ENCODE measurements at places on chromosomes 16 and 17.

GRCh38 chr16:85908444-85908843, 9.5 kb downstream of the IRF8 start:
- no peak for DNase-seq

- DNase-seq: no peak
These were observed 55.3 kb downstream of the CLUH start for GRCh38 chr17:2656283-2656682.

GRCh38 chr16:83002351-83003334, 375.9 kb downstream of the CDH13 start:
- DNase-seq: no peak

- DNase-seq: no peak
These were observed 571 bp upstream of the NME1 start for GRCh38 chr17:51152766-51153209.

GRCh38 chr17:69418535-69418934, 4.0 kb downstream of the MAP2K6 start:
- DNase-seq: no peak

GRCh38 chr16:47734081-47734857, 273.1 kb downstream of the PHKB start:
- no peak for DNase-seq

DNA sequence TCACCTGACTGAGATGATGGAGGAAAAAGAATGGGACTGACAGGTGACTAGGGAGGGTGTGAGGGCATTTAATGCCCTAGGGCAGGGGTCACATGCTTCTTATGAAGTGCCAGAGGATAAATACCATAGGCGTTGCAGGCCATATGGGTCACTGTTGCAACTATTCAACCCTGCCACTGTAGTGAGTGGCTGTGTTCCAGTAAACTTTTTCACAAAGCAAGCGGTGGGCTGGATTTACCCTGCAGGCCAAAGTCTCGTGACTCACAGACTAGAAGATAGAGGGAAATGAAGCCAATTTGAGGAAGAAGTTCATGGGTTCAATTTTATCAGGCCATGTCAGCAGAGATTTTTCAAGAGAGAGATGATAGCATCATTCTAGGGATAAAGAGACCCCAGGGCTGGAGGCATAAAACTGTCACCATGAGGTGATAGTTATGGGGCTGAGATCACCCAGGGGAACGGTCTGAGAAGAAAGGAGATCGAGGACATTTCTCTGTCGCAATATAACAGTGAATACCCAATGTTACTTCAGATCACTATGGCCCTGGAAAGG, 8.6 kb downstream of the ARHGAP17 start:
- DNase-seq: no peak

DNA sequence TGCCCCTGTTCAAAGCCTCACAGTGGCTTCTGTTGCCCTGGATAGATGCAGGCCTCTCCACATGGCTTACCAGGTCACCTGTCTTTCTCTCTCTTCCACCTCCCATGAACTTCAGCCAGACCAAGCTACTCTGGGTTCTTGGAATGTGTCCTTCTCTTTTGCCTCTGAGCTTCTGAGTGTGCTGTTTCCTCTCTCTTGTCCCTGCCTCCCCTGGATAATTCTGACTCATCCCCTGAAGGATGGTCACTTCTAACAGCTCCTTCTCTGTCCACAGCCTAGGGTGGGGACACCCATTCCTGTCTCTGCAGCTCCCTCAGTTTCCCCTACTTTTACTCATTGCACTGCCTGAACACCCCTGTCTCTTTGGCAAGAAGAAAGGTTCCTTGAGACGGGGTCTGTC, 2.9 kb downstream of the GUCY2D start:
- no peak for DNase-seq

DNA sequence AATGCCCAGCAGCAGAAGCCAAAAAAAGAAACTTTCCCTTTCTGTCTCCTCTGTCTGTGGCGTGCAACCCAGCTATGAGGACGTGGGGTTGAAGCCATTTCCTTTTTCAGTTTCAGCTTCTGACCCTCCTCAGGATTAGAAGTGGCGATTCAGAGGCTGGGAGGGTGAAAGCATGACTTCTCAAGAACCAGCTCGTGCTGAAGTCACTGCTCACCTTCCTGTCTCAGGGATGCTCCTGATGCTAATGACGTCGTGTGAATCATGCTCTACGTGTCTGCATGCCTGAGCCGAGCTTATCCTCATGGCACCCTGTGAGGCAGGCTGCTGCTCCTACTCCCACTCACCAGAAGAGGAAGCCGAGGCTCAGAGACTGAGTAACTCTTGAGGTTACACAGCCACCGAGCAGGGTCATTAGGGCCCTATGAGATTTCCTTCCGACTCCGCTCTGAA, 5.7 kb upstream of the LPO start:
- DNase-seq: no peak

DNA sequence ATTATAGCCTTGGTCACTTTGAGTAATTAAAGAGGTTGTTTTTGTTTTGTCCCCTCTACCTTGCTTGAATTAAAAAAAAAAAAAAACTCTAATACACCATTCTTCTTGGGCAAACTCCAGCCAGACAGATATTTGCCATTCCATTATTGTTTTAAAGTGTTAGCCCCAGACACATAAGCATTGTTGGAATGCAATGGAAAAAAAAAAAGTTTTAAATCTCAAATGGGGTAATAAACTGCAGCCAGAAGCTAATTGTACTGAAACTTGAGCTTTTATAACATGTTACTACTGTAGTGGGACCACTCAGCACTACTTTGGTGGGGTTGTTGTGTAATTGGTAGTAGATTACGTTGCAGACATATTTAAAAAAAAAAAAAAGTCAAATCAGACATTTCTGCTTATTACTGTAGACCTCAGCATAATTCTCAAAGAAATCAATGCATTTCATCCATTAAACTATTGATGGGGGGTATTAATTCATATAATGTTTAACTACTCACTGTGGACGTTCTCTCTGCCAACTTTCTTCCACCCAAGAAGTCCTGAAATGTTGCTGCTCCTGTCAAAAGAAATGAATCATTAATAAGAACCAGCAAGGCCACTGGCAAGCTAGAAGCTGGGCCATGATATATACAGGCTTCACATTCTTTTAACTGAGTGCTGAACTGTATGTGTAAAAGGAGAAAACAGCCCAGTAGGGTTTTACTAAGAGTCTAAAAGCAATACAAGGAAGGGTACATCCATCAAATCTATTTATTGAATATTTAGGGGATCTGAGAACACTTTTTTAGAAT, 626.6 kb upstream of the SOX9 start:
- DNase-seq: peak; percentile 80

DNA sequence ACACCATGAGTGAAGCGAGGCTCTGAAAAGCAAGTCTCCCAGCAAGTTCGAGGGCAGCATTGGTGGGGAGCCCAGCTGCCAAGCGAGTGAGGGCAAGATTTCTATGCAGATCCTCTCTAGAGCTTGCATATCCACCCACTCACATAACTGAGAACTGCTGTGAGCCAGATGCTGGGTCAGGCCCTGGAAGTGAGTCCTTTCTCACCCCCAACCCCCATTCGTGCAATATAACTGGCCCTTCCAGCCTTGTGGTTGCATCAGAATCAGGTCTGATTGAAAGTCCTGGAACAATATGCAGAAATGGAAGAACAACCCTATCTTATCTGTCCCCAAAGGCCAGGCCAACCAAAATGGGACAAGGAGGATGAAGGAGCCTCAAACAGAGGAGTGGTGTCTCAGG, 146.6 kb downstream of the IRX5 start:
- DNase-seq: no peak

DNA sequence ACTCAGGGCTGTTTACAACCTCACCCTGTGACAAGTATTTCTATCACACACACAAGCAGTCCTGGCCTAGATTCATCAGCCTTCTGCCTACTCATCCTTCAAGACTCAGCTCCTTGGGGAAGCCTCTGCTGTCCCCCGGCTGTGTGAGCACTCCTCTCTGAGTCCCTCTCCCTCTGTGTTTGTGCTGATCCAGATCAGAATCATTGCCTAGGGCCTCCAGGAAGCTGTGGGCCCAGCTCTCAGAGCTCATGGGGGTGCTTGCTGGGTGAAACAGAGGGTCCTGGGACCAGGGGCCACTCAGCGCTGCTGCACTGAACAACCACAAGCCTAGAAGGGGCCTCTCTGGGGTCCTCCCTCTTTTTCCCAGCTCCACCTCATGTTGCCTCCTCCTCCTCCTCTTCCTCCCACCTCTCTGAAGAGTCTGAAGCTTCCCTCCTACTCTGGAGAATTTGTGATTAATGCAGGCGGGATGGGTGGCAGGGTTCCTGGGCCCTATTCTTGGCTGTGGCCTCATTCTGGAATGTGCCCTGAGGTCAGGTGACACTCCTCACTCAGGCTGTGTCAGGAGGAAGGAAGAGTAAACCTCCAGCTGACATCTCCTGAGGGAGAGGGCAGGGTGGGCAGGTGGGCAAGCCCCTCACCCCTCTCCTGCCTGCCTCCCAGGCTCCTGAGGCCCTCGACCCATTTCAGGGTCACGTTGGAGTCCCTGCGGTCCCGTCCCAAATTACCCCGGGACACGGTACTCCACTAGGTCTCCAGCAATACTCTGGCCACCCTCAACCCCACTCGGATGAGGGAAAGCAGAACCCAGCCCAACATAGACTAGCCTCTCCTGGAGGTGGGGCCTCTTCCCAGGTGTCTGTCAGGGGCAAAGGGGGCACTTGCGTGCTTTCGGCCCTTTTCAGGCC, 10.1 kb downstream of the WFIKKN2 start:
- no peak for DNase-seq

DNA sequence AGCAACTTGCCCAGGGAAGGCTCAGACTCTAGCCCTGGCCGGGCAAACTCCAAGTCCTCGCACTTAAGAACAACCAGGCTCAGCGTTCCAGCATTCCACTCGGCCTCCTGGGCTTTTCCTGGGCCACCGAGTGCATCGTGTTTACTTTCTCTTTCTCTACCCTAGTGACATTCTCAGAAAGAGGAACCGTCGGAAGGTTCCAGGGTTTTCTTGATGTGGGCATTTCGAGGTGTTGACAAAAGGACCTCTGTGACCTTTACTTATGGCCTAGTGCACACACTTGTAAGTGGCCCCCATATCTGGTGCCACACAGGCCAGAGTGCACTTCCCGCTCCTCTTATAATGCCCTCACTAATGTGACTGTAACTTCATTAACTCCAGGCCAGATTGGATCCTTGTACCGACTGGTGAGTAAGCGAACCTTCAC, 3.1 kb upstream of the BANP start:
- no peak for DNase-seq

DNA sequence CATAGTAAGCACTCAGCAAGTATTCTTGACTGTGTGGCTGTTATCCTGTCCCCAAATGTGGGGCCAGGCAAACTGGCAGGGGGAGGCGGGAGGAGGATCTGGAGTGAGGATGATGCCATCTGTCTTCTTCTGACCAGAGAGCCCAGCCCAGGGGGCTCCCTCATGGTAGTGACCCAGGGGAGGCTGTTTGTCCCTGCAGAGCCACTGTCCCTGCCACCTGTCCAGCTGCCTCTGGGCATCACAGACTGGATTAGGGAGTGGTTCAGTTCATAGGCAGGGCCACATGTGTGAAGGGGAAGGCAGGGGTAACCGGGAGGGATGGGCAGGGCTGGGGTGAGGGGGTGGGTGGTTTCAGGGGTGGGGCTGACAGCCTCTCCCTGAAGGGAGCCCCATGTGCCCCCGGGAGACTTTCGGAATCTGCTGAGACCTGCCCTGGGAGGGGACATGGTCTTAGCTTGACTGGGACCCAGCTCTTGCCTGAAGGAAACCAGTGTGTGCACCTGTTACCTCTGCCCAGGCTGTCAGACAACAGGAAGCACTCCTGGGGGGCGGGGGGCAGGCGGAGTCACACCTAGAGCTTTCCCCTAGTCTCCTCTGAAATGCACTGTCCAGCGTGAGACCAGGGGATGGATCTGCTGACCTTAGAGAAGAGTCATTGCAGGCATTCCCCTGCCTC, 15.2 kb downstream of the ARHGAP23 start:
- no peak for DNase-seq

- no peak for DNase-seq
These were observed 26.6 kb downstream of the MRC2 start for GRCh38 chr17:62653826-62654761.

- DNase-seq: no peak
These were observed 120.7 kb downstream of the GAS7 start for GRCh38 chr17:10077561-10078299.

DNA sequence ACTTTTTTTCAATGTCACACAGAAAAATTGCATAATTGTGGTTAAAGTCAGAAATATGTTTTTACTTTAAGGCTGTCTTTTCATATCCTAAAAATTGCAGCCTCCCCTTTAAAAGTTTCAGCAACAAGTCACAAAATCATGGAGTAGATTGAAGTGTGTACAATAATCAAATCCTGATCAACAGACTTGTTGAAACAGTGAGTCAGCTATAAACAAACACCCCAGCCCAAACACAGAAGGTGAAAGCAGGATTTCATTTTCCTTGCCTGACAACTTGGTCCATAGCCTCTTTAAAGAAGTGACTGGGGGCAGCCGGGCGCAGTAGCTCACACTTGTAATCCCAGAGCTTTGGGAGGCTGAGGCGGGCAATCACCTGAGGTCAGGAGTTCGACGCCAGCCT, 59.9 kb downstream of the WNT3 start:
- no peak for DNase-seq

GRCh38 chr16:86578611-86579267, 390 bp downstream of the FOXL1 start:
- DNase-seq: no peak

DNA sequence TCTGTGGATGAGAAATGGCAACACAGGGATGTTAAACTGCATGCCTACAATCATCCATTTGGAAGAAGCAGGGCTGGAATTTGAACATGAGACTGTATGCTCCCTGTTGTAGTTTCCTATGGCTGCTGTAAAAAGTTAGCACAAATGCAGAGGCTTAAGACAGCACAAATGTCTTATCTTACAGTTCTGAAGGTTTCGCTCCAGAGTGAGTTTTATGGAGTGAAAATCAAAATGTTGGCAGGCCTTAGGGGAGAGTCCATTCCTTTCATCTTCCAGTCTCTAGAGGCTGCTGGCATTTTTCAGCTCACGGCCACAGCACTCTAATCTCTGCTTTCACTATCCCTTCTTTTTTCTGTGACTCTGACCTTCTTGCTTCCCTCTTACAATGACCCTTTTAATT, 660.1 kb downstream of the WWOX start:
- DNase-seq: no peak

- no peak for DNase-seq
These were observed 25.6 kb downstream of the WIPI1 start for GRCh38 chr17:68431661-68432071.

DNA sequence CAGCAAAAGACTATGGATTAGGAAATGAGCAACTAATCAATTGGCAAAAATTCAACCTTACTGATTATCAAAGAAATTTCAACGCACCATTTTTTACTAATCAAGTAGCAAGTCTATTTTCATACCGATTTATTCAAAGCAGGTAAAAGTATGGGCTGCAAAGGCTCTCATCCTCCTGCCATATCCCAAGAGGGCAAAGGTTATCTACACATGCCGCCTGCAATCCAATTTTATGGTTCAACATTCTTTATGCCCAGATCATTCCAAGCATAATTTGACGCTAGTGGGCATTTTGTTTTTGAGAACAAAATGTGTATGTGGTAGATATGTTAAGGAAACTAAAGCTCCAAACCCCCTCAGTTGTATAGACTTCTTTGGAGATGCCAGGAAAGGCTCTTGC, 270.6 kb downstream of the MAF start:
- DNase-seq: no peak

DNA sequence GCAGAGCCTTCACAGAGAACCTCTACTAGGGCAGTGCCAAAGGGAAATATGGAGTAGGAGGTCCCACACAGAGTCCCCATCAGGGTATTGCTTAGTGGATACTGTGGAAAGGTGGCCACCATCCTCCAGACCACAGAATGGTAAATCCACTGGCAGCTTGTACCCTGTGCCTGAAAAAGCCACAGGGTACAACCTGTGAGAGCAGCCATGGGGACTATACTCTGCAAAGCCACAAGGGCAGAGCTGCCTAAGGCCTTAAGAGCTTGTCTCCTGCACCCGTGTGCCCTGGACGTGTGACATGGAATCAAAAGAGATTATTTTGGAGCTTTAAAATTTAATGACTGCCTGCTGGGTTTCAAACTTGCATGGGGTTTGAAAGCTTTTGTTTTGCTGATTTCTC, 118.0 kb upstream of the SEC14L1 start:
- DNase-seq: no peak
